ENCODE measurements at places on chromosomes 11 and 22. TPM values are rescaled to one million over a fixed set of nuclear protein-coding genes. Genes with fewer than 3 reads are reported as not detected.

GRCh38 chr11:67534070-67534679, 10.9 kb upstream of the CABP2 start:
- no peak for DNase-seq
- no peak overlapping the region for H3K27ac ChIP-seq
- no peak overlapping the region for H3K4me3 ChIP-seq
- no peaks in the 10 kb centered on the region for H3K4me1 ChIP-seq
- no peaks in the 10 kb centered on the region for H3K27me3 ChIP-seq
- no peaks in the 10 kb centered on the region for H3K36me3 ChIP-seq

GRCh38 chr11:100273066-100273815, 413.8 kb upstream of the ARHGAP42 start:
- H3K27ac ChIP-seq, result no peak overlapping the region
- no peaks in the 10 kb centered on the region for H3K27me3 ChIP-seq
- no peaks in the 10 kb centered on the region for H3K4me1 ChIP-seq
- no peak overlapping the region for H3K4me3 ChIP-seq

DNA sequence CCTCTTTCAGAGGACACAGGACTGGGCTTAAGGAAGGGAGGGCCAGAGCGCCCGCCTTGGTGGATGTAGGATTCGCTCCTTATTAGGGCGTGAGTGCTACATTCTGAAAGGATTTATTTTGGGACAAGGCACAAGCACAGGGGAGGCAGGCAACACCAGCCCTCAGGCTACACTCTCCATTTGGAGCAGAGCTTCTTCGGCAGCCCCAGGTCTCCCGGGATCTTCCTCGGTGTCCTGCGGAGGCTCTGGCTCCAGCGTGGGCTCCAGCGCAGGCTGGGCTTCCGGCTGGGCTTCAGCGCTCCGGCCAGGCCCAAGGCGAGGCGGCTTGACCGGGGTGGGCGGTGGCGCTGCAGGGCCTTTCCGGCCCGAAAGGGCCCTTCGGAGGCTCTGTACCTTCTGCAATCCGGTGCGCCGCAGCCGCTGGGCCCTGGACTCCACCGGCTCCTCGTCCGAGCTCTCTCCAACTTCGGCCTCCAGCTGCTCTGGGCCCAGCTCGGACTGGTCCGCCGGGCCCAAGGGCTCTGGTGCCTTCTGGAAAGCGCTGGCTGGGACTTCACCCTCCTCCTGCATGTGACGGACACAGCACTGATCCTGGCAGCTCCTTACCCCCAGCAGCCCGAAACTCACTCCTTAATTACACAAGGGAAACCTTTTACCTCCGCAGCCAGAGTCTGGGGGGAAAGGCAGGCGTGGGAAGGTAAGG, 1.1 kb downstream of the CAVIN3 start:
- peak overlapping the region; percentile 49 for H3K27ac ChIP-seq
- H3K27me3 ChIP-seq, result peaks cover 76% of the 10 kb centered on the region
- no peaks in the 10 kb centered on the region for H3K36me3 ChIP-seq
- no peak for DNase-seq

- H3K27me3 ChIP-seq, result no peaks in the 10 kb centered on the region
Measured at GRCh38 chr22:25407859-25408229, 156.6 kb upstream of the GRK3 start.

- no peaks in the 10 kb centered on the region for H3K4me1 ChIP-seq
- no peaks in the 10 kb centered on the region for H3K27me3 ChIP-seq
- H3K4me3 ChIP-seq, result no peak overlapping the region
Measured at GRCh38 chr11:71339396-71339881, 87.1 kb upstream of the SHANK2 start.

HOATZ gene
- total RNA-seq, result 0.19 TPM

LRRC56 gene
- 0.47 TPM for total RNA-seq
